ENCODE measurements at places on chromosomes 16 and 17.

DNA sequence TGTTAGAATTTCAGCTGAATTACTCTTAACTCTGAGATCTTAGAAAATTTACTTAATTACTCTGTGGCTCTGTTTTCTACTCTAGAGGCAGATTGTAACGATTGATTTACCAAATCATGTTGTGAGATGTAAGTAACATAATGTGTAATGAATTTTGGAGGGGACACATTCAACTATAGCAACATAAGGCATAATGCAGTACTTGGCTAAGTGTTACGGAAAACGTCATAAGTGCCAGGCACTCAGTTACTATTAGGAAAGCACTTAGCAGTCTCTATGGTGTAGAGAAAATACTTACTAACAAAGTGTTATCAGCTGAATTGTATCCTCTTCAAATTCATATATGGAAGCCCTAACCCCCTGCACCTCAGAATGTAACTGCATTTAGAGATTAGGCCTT, 40.6 kb upstream of the CDH8 start:
- DNase-seq, result no peak

GRCh38 chr16:66152181-66152580, 214.3 kb upstream of the CDH5 start:
- DNase-seq, result no peak

DNA sequence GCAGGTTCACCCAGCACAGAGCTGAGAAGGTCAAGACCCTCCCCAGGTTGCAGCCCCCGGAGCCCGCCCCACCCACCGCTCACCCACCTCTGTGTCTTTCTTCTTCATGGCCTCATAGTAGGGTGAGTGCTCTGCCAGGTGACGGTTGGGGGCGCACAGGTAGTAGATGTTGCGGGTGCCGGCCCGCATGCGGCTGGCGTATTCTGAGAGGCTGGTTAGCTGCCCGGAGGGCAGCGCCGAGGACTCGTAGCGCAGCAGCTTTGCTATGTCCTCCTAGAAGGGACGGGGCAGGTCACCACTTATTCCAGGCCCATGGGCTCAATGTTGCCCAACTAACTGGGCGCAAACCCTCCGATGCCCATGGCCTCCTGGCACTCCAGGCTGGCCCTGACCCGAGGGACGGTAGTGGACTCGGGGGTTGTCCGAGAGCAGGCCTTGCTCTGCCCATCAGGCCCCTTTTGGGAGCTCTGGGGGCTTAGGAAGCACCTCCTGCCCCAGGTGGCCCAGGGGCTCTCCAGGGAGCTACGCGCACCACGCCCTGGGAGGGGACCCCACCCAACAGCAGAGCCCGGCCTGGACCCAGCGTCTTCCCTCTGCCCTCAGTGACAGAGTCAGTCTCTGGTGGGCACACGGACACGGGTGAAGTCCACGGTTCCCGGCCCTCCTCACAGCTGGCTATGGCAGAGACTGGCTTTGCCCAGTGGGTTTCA, 9.9 kb downstream of the DNASE1 start:
- no peak for DNase-seq

GRCh38 chr16:65961476-65962143, 404.9 kb upstream of the CDH5 start:
- DNase-seq, result no peak

- DNase-seq, result no peak
Measured at GRCh38 chr17:82962163-82962720, 117.2 kb upstream of the METRNL start.

DNA sequence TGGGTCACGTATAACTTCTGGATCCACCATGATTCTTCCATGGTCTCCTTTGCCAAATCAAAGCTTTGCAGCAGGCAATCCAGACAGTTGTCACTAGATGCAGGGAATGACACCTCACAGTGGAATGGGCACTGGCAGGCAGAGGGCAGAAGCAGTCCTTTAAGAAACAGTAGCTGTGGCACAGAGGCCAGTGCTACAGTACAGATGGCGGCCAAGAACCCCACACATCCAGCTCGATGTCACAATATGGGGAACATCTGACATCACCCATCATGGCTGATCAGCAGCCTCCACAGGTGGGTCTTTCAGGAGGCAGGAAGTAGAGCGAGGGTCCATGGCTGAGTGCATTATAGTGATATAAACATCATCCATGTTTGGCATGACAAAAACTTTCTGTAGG, 18.8 kb upstream of the ERN1 start:
- DNase-seq, result no peak

- DNase-seq, result no peak
Measured at GRCh38 chr17:4840893-4841242, 7.7 kb downstream of the MINK1 start.

- no peak for DNase-seq
Measured at GRCh38 chr17:58229881-58230280, 8.5 kb upstream of the LPO start.

DNA sequence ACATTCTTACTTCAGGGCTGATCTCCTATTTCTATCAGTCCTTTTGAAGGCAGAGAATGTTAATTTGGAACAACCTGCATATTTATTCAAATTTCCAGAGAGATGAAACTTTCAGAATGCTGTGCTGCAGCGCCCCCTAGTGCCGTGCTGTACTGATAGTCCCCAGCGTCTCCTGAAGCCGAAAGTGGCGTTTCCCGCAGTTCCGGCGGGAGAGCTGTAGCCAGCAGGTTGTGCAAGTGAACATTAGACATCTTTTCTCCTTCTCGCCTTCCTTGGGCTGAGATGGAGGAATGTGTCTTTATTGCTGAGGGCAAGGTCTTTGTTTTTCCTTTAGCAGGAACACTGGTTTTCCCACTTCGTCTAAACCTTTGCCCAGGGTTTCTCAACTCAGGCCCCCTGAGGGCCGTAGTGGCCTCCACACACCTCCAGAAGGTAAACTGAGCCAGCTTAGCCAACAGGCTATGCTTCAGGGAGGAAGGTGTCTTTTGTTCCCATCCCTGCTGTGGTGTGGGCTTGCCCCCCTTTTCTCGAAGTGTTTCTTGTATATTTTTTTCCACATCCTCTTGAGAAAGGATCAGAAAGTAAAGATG, 26.4 kb downstream of the USP10 start:
- no peak for DNase-seq

DNA sequence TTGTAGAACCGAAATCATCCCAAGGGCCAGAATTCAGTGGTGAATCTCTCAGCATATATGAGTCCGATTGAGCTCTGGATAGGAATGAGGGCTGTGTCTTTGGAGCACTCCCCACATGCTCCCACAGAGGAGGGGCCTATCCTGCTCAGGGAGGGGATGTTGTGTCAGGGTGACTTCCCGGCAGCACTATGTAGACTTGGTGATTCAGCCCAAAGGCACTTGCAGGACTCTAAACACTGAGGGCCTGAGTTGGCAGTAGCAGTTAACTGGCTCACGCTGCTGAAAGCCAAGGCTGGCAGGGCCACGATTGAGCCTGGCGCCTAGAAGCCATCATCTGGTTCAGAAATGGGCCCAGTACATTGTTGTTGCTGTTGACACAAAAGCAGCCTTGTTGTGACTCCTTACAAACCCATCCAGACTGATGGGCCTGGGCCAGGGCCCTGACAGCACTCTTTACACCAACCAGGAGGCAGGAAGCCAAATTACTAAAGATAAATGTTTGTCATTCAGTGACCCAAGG, 31.9 kb downstream of the NMT1 start:
- no peak for DNase-seq

GRCh38 chr16:67992661-67993206, 6.5 kb downstream of the DPEP2 start:
- DNase-seq, result no peak

DNA sequence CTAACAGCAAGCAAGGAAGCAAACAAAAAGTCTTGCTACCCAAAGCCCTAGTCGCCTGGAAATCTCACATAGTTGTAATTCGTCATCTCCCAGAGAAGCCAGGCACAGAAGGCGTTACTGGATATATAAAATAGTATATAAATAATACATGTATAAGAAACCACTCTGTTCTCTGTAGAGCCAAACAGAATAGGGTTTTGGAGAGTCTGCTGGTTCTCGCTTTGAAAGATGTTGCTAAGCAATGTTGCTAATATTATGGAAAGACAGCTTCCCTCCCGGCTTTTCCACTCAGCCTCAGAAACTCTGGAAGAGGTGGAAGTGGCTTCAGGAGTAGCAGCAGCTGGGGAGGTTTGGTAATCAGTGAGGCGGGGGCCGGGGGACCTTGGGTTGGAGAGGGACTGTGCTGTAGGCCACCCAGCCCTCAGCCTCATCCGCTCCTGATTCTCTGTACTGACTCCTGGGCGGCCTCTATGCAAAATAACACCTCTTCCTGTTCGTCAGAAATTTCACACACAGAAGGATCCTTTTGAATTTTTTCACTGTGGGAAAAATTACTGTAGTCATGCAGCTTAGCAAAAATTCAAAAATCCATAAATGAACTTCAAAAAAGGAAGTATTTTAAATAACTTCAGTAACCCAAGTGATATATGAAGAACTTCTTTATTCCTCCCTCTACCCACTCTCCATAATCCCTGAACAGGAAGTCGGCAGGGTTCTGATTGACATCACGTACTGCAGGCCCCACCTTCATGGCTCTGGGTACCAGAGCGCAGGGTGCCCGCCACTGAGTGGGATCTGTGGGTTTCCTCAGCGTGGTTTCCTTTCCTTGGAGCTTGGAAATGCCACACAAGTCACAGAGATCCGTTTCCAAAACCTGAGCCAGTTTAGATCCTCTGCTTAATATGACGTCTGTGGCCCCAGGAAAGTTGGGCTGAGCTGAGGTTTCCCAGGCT, 51.4 kb downstream of the RAP1GAP2 start:
- DNase-seq, result no peak

- no peak for DNase-seq
Measured at GRCh38 chr16:56257239-56257638, 66.0 kb downstream of the GNAO1 start.

- no peak for DNase-seq
Measured at GRCh38 chr17:63221939-63222338, 224.2 kb downstream of the CYB561 start.

GRCh38 chr17:34996422-34997285, 16.3 kb downstream of the LIG3 start:
- no peak for DNase-seq

GRCh38 chr16:57039148-57039812, 49.9 kb downstream of the NLRC5 start:
- no peak for DNase-seq

DNA sequence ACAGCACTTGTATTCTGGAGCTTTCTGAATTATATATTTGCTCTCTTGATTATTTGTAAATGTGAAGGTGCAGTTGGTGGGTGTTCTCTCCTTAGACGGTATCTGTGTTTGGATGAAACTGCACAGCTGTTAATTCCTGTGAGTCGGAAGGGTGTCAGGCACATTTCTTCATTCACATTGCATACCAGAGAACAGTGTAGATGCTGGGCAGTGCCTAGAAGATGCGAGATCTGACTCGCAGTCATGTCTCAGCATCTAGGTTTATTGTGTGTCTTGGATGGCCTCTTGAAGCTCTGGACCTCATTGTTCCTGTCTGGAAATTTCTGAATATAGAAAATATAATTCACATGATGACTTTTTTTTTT, 61.2 kb downstream of the CLEC16A start:
- no peak for DNase-seq

DNA sequence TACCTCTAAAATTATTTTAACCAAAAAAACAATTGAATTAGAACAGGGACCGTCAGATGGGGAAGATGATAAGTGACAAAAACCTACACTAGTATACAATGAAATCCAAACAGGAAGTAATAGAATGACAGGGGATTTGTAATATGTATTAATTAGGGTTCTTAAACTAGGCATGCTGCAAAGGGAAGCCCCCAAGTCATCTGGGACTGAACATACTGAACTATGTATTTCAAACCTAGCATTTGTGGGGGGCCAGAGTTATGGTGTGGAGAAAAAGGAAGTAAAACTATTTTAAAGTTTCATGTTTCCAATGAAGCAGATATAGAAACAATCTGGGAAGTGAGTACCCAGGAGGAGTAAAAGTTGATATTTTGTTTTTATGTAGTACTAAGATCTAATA, 133.2 kb upstream of the HS3ST3A1 start:
- no peak for DNase-seq

- no peak for DNase-seq
Measured at GRCh38 chr16:11552440-11552839, 34.3 kb downstream of the LITAF start.

GRCh38 chr17:27578718-27579085, 52.3 kb upstream of the LGALS9 start:
- DNase-seq, result no peak

GRCh38 chr17:65430209-65430833, 131.1 kb downstream of the AXIN2 start:
- no peak for DNase-seq

DNA sequence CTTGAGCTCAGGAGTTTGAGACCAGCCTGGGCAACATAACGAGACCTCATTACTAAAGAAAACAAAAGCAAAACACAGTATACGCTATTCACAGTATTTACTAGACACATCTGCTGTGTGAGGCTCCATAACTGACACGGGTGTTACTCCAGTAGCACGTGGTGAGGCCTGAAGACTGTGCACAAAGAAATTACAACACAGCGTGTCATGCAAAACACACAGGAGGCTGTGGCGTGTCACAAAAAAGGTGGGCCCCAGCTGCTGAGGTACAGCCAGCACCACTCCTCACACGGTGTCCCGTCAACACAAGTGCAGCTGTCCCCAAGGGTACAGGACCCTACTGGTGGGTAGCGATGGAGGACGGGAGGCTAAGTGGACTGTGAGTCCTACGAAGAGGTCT, 2.7 kb downstream of the CYBC1 start:
- no peak for DNase-seq

GRCh38 chr16:48347980-48348379, 37.2 kb downstream of the SIAH1 start:
- no peak for DNase-seq

GRCh38 chr17:49061524-49061943, 64.3 kb downstream of the IGF2BP1 start:
- no peak for DNase-seq

- DNase-seq, result no peak
Measured at GRCh38 chr17:57705921-57706695, 39.0 kb downstream of the CCDC182 start.

GRCh38 chr17:75996665-75997590, 3.7 kb upstream of the CDK3 start:
- DNase-seq, result no peak

DNA sequence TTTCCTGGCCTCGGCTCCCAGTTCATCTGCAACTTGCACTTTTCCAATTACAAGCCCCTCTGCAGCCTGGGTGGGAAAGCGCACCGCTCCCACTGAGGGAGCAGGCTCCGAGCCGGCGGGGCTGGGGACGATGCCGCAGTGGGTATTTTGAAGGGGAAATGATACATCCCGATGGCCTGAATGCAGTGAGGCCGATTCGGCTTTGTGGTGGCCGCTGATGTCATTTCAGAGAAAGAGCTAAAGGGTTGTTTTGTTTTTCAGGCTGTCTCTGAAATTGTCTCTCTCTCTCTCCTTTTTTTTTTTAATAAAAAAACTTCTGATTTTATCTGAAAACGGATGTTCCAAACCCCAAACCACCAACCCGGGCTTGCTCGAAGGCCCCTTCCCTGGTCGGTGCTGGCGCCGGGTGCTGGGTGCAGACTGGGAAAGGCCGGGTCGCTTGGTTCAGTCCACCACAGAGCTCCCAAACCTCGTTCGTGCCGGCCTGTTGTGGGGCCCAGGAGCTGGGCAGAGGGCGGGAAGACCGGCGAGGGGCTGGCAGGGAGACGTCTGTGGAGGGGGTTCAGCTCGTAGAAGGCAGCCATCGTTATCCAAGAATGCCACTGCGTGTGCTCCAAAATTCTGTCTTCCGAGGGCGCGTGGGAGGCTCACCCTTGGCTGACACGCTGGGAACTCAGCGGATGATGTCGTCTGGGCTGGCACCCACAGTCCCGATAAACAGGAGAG, 102.8 kb downstream of the FOXL1 start:
- DNase-seq, result no peak
